ENCODE measurements at places on chromosomes 16 and 17.

- no peak for DNase-seq
Observed at GRCh38 chr16:57387598-57388354, 15.5 kb downstream of the CX3CL1 start.

- DNase-seq: no peak
Observed at GRCh38 chr17:16585796-16586195, 16.8 kb upstream of the ZNF287 start.

GRCh38 chr17:1413281-1413791 lies 13.3 kb upstream of the YWHAE start:
- peak; percentile 73 for DNase-seq

DNA sequence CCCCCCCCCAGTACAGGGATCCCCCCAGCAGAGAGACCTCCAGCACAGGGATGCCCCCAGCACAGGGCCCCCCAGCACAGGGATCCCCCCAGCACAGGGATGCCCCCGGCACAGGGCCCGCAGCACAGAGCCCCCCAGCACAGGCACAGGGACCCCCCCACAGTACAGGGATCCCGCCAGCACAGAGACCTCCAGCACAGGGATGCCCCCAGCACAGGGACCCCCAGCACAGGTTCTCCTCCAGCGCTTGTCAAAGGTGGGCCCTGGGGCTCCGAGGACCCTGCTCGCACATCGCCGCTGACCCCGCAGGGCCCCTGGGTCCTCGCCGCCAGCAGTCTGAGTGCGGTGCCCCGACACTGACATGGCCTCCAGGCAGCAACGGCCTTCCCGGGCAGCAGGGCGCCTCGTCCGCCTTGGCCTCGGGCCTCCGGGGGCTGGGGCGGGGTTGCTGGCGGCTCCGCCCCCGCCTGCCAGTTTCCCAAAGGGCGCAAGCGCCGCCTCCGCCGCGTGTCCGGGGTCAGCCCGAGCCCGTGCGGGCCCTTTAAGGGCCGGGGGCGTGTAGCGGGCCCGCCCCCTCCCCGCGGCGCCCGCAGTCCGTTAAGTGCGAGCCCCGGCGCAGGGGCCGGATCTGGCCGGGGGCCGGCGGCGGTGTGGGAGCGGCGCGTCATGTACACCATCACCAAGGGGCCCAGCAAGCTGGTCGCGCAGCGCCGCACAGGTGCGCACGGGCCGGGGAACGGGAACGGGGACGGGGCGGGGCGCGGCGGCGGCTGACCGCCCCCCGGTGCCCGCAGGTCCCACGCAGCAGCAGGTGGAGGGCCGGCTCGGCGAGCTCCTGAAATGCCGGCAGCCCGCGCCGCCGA lies at the start of gene MCRIP2:
Gene MCRIP2, plus strand, starts transcription at position 503 of the 863 bp plus-strand sequence. Its CDS starts 164 bp downstream, at position 667.
- peak; percentile 69 for DNase-seq

DNA sequence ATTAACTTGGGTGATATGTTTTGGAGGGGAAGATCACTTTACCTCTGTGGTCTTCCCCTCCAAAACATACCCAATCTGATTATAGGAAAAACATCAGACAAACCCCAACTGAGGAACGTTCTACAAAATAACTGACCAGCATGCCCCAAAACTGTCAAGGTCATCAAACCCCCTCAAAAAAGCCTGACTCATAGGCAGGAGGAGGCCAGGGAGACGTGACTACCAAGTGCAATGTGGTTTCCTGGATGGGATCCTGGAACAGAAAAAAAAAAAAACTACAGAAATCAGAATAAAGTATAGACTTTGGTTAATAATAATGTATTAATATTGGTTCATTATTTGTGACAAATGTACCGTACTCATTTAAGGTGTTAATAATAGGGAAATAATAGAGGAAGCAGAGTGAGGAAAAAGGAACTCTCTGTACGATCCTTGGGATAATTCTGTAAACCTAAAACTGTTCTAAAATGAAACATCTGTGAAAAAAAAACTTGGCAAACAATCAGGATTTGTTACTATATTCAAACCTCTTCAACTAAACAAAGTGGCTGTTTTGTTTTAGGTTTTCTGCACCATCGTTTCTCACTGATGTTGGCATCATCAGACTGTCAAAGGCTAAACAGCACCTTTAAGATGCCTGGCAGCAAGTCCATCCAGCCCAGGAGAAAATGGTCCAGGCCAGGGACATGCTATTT lies 266.7 kb upstream of the SDK2 start:
- DNase-seq: no peak

DNA sequence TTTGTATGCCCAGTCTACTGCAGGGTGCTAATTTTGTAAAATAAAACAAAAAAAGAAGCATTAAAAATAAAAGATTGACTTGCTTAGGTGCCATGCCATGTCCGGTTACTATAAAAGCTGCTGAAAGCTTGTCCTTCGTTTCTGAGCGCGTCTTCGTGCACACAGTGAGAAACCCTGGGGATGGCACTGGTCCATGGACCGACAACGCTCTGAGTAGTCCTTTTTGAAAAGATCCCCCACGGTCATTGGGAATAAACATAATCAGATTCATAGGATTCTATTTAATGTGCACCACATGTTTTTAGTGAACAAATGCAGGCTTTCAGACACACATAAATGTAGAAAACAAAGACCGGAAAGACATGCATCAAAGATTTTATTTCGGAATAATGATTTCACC lies 146.3 kb downstream of the XYLT1 start:
- no peak for DNase-seq

DNA sequence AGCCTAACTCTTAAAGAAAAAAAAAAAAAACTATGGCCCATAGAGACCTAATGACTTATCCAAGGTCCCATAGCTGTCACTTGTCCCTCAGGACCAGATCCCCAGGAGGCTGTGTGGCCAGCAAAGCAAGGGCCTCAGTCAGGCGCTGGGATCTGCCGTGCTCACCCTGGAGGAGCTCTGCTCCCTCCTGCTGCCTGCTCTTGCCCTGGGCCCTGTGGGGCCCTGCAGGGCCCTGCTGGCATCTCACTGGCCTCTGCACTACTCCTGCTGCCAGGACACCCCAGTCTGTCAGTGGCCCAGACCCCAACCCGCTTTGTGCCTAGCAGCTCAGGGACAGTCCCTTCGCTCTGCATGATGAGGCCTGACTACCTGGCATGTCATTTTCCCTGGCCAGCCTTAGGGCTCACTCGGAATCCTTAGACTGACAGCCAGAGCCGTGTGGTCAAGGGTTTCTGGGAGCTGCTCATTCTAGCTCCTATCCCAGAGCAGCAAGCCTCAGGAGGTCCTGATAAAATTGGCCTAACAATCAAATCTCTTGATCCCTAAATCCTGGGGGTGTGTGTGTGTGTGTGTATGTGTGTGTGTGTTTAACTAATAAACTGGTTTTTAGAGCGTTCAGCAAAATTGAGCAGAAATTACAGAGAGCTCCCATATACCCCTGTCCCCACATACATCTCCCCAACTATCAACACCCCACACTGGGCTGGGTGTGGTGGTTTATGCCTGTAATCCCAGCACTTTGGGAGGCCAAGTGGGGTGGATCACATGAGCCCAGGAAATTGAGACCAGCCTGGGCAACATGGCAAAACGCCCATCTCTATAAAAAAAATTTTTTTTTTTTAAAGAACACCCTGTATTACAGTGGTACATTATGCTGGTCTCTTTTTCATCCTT lies 21.7 kb downstream of the KATNIP start:
- no peak for DNase-seq

- DNase-seq: no peak
Observed at GRCh38 chr16:47488051-47488450, 26.9 kb downstream of the PHKB start.

Data from mesenchymal stem cell (in vitro differentiated cells and primary cell).